GM23248 (cell line): ENCODE measurements at places on chromosomes 7 and 10.
A peak's percentile ranks its signal among the peaks of the same experiment; 100 is the strongest.

DNA sequence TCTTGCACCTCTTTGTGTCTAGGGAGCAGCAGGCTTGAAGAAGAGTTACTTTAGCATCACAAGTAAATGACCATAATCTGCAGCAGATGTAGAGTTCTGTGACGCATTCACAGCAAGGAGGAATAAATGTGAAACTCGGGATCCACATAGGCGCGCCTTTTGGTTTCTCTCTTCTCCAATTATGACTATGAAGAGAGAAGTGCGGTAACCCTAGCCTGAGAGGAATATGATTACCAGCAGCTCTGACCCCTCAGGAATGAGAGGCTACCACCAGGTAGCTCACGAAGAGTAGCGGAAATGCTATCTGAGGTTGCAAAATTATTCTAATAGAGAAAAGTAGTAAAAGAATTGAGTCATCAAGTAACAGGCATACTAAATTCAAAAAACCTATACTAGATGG, 25.2 kb upstream of the DMTF1 start:
- DNase-seq: no peak

GRCh38 chr10:44064987-44065787, 319.7 kb downstream of the CXCL12 start:
- no peak for DNase-seq

DNA sequence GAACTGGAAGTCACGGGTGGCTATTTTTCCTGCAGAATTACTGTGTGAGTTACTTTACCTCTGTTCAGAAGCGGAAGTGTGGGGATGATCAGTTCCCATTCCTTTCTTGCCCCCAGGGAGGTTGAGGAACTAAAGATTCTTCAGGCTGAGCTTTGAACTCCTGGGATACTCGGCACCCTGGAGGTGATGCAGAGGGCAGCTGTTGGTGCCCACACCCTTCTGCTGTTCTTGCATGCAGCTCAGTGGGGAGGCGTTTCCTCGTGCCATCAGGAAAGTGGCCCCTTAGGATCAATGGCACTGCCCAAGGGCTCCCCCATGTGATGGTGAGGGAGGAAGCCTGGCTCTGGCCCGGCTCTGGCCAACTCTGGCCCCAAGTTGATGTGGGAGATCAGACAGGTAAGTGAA, 44.7 kb upstream of the MXI1 start:
- no peak for DNase-seq

DNA sequence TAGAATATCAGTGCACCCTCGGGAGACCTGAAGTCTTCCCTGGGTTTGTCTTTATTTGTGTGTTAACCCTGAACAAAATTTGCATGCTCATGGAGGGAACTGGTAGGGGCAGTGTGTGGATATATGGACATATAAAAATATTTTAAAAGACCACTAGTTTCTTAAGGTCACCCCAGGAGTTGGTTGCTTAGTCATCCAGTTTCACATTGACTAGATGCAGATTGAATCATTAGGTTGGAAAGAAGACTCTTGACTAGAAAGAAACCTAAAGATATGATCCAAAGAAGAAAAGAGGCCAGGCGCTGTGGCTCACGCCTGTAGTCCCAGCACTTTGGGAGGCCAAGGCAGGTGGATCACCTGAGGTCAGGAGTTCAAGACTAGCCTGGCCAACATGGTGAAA, 137.1 kb downstream of the KAT6B start:
- DNase-seq: no peak

DNA sequence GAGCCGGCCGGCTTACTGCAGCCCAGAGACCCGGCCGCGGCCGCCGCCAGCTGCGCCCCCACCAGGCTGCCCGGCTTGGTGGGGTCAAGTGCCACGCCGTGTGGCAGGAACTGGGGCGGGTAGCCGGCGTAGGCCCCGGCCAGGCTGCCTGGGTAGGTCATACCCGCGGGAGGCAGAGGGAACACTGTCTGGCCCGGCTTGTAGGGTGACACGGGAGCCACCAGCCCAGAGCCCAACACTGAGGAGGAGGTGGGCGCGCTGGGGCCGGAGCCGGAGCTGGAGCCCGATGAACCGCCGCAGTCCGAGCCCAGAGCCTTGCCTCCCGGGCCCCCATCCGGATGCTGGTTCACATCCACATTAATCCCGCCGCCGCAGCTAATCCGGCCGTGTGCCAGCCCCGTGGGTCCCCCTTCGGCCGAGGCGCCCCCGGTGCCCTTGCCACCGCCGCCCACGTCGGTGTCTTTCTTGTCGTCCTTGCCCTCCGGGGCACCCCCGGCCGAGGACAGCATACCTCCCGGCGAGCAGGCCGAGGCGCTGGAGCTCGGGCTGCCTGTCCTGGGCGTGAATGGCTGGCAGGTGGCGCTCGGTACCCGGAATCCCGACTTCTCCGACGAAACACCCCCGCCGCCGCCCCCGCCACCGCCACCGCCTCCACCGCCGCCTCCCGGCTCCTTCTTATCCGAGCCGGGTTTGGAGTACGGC, 2.0 kb downstream of the ZNF503 start:
- DNase-seq: peak; percentile 90

- DNase-seq: no peak
Measured at GRCh38 chr10:122234416-122234815, 36.7 kb upstream of the BTBD16 start.

GRCh38 chr7:142896741-142897379, 11.3 kb upstream of the TRPV6 start:
- DNase-seq: no peak

DNA sequence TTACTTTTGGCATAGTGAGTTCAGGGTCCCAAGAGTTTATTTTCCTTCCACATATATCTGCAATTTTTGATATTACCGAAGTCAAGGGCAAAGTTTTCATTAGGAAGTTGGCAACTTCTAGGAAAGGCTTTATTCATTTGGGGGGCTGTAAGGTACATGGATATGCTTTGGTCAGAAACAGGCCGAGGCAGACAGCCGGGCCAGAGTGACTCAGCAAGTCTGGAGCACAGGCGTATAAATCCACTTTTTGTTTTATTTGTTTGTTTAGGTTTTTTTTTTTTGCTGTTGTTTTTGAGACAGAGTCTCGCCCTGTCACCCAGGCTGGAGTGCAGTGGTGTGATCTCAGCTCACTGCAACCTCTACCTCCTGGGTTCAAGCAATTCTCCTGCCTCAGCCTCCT, 3.7 kb downstream of the ZNF680 start:
- DNase-seq: peak; percentile 70

DNA sequence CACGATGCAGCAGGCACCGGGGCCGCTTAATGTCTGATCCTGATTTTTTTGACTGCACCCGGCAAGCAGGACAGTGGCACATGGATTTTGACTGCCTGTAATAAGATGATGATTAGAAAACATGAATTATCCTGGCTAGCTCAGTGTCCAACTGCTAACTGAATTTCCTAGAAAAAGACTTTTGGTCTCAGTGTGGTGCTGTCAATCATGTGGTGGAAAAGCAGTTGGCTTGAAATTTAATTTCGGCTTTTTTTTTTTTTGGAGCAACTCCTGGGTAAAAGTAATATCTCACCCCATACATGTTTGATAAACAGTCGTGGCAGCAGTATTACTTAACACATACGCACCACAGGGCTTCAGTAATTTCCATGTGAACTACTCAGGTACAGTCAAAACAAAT, 227.7 kb downstream of the FANK1 start:
- DNase-seq: no peak

GRCh38 chr10:46318799-46319198, 32.0 kb downstream of the ANTXRL start:
- no peak for DNase-seq

DNA sequence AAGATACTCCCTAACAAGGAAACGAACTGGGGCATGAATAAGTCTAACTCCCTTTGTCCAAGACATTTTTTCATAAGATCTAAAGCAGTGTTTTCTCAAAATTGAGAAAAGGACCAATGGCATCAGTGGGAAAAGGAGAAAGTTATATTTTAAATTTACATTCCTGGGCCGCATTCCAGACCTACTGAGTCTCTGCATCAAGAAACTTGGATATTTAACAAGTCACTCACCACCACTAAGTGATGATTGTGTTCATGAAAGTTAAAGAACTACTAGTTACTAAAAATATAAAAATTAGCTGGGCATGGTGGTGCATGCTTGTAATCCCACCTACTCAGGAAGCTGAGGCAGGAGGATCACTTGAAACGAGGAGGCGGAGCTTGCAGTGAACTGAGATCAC, 149.6 kb upstream of the MEOX2 start:
- DNase-seq: peak; percentile 42

GRCh38 chr10:12198156-12198555, 2.2 kb downstream of the CDC123 start:
- DNase-seq: no peak

DNA sequence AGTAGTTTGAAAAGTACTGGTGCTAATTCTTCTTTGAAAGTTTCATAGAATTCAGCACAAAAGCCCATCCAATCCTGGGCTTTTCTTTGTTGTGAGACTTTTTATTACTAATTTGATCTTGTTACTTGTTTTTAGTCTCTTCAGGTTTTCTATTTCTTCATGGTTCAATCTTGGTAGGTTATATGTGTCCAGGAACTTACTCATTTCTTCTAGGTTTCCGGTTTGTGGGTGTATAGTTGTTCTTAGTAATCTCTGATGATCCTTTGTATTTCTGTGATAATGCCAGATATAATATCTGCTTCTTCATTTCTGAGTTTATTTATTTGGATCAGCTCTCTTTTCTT, 147.5 kb downstream of the RTKN2 start:
- DNase-seq: peak; percentile 36

DNA sequence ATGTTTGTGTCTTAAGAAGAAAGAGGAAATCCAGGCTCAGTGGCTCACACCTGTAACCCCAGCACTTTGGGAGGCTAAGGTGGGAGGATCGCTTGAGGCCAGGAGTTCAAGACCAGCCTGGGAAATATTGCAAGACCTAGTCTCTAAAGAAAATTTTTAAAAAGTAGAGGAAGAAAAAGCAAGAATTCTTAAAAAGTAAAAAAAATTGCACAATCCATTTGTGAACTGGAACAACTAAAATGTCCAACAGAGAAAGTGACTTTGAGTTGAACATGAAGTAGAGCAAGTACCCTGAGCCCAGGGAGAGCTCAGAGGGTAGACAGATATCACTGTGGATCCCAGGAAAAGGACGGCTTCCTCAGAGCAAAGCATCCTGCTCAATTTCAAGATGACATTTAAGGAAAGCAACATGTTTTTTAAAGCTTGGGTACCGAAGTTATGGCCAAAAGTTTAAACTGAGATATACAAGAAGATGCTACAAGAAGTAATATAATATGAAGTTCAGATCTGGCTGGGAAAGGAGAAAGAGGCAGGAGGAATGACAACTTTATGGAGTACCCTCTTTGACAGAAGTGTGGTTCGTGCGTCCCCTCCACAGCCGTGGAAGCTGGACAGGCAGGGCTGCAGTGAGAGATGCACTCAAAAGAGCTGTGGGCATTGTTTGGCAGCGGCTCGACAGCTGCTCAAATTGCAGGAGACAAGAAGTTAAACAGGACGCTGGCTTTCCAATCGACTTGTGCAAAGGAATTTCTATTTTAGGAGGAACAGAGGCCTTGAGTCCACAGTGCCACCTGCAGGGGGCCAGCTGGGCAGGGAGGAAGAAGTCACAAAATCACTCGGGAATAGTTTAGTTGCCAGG, 201.3 kb downstream of the JCAD start:
- peak; percentile 80 for DNase-seq

- no peak for DNase-seq
Measured at GRCh38 chr10:1229116-1229515, 172.9 kb downstream of the WDR37 start.

GRCh38 chr7:57398548-57398947, 51.4 kb upstream of the ZNF716 start:
- DNase-seq: no peak

GRCh38 chr7:23372611-23373010, 73.5 kb downstream of the MALSU1 start:
- no peak for DNase-seq

- DNase-seq: peak; percentile 79
Measured at GRCh38 chr10:15897287-15897686, 37.0 kb upstream of the MINDY3 start.

DNA sequence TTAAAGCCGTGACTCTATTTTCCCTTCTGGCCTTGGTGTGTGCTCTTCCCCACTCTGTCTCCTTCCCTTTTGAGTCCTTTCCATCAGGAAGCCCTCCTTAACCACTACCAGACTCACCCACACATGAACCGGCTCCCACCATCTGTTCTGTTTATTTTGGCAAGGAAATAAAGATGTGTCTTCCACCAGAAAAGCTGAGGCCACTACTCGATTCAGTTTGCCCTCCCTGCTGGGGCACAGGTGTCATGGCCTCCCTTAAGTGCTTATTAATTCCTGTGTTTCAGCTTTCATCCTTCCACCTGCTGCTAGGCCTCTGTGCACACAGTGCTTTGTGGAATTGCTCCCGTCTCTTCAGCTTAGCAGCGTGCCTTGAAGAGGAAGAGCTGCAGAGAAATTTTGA, 16.7 kb downstream of the POR start:
- no peak for DNase-seq

- DNase-seq: no peak
Measured at GRCh38 chr10:119535837-119536507, 6.5 kb downstream of the RGS10 start.

DNA sequence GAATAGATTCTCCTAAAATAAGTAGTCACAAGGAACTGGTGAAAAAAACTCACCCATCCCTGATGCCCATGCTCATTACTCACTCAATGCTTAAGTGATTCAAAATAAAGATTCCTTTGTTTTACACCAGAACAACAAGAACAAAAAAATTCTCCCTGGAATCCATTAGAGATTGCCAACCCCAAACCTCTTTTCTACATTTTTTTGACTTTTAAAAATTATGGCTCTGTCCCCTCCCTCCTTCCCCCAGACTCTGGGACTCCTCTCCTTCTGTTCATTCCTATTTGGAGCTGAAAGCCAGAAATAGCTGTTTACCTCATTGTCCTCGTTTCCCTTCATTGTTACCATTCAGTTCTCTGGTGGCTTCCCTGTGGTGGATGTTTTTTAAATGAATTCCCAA, 63.2 kb upstream of the FHIP2A start:
- DNase-seq: peak; percentile 37

- DNase-seq: no peak
Measured at GRCh38 chr7:144969787-144970186, 133.9 kb upstream of the TPK1 start.

GRCh38 chr7:155234158-155234492, 63.6 kb upstream of the INSIG1 start:
- DNase-seq: no peak

DNA sequence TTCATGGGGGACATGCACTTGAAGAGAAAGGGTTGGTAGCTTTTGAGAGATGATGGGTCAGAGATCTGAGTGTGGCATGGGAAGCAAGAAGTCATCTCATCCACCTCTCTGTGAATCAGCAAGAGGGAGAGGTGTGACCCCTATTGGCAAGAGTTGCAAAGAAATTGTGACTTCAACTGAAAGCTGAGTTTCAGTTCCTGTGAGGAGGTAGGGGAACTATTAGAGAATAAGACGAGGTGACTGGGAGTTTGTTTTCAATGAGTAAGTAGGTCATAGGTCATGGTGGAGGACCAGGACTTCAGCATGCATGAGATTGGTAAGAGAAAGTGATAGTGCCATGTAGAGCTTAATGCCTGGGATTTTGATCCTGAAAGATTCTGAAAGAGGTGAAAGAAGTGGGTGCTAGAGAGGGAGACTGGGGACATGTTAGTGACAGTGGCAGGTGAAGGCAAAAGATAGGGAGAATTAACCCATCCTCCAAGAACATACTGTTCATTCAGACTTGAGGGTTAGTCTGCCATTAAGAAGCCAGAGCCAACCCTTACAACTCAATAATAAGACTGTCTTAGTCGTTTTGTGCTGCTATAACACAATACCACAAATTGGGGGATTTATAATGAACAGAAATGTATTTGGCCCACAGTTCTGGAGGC, 75.5 kb upstream of the CAPZA2 start:
- peak; percentile 51 for DNase-seq

- no peak for DNase-seq
Measured at GRCh38 chr7:131564640-131565039, 8.2 kb upstream of the PODXL start.
